NCI-H1105 (cell line): ENCODE measurements at places on chromosomes 6 and 20.

GRCh38 chr6:29726571-29727194 lies 3.4 kb downstream of the HLA-F start:
- no peak for DNase-seq

DNA sequence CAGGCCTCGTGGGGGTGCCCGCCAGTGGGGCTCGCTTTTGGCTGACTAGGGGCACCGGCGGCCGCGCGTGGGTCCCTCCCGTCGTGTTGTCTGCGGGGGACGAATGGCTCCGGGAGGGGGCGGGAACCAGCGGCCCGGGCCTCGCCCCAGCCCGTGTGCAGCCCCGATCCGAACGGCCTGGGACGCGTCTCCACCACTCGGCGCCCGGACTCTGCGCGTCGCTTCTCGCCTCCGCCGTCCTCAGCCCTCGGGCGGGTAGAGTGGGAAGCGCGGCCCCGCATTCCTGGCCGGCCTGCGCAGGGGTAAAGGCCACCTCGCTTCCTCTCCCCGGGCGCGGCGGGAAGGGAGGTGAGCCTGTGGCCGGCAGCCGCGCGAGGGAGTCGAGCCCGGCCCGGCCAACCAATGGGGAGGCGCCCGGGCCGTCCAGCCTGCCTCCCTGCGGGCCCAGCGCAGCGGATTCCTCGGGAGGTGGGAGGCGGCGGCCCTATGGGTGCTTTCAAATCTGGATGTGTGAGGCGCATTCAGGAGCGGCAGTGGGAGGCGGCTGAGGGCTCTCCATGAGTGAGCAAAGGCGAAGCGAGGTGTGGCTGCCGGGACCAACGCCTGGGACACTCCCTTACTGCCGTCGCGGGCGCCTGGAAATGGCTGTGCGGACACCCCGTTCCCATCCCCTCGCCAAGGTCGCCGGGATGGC lies 1.1 kb upstream of the ZBTB46 start:
- DNase-seq: no peak

DNA sequence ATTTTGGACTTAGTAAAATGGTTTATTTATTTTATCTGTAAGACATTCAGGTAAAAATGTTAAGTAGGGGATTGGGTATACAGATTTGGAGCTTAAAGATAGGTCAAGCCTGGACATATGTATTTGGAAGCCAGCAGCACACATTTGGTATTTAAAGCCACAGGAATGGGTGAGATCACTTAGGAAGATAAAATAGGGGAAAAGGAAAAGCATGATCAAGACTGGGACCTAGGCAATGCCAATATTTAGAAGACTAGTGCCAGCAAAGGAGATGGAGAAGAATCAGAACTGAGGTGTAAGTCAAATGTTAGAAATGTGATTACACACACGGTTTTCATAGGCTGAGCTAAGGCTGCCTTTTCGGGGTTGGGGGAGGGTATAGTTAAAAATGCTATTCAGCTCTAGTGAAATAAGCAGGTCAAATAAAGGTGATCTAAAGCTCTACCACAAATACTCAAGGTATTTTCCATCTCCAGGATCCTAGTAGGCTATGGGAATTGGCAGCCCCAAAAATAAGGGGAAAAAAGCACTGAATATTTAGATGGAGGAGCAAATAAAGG lies 20.6 kb downstream of the SLC2A12 start:
- no peak for DNase-seq

- no peak for DNase-seq
These were observed 1.4 kb downstream of the NCOA6 start for GRCh38 chr20:34824026-34824425.

DNA sequence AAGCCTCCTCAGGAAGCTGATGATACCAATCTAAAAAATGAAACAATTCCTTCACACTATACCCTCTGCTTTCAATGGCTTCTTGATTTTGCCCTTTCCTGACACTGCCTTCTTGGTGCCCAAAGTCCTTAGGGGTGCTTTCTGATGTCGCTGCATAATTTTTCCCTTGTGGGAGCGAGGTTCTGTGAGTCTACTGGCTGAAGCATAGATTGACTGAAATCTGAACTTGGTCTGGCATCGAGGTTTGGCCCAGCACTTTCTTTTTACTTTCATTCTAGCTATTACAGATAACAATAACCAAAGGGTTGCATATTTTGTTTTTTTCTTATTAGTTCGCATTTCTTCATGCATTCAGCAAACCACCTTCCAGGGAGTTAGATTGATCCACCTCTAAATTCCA lies 65.8 kb downstream of the E2F3 start:
- DNase-seq: no peak

- no peak for DNase-seq
These were observed 534.3 kb upstream of the NRSN1 start for GRCh38 chr6:23591761-23592160.

GRCh38 chr6:39565956-39566355 lies 159.3 kb downstream of the KIF6 start:
- DNase-seq: no peak

DNA sequence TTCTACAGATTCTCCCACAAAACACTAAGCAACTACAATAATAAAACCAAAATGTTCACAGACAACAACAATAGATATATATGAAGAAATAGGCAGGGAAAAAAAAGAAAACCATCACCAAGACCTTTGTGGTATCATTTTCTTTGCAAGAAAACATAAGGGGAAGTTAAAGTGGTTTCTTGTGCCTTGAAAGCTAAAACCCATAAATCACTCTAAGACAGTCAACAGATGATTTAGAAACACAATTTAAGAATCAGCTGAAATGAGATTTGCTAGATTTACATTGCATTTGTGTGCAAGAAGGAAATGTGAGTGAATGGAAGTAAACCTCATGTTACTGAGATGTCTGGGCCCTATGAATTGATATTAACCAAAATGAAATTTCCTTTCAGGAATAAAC lies 1265.4 kb upstream of the GJE1 start:
- no peak for DNase-seq

DNA sequence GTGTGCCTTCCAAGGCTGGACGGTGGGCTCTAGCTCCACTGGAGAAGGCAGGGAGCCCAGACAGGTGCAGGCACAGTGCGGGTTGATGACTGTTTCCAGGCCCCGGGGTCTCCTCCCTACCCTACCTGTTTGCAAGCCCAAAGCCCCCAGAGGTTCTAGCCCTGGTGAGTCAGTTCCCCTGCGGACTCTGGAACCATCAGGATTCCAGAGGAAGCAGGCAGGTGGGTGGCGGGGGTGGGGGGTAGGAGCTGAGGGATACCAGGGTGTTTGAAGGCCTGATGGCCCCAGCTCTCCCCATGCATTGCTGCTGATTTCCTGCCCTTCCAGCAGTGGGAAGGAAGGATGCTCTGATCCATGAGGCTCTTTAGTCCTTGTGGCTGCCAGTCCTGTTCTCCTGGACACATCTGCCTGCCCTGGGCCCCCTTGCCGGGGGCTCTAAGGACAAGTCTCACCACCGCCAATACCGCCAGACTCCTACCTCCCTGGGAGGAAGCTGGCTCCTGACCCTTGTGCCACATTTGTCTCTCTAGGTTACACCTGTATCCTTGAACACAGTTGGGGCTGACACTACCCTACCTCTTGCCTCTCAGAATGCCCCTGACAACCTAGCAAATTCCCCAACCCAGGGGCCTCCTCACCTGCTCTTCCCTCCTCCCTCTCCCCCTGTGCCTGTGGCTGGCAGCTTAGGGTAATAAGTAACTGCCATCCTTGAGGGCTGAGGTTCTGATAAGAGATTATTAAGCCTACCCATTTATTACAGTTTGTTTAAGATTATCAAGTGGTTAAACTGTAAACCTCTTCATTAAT lies 21.7 kb downstream of the KCNK5 start:
- no peak for DNase-seq

GRCh38 chr20:58709013-58709702 lies 16.6 kb downstream of the NPEPL1 start:
- no peak for DNase-seq

- no peak for DNase-seq
These were observed 8.7 kb downstream of the NUDT3 start for GRCh38 chr6:34383656-34384320.

- no peak for DNase-seq
These were observed 72.4 kb upstream of the LGSN start for GRCh38 chr6:63392092-63392724.
